Activated T-helper 1 cell treated with anti-CD3 and anti-CD28 coated beads, Interleukin-2, amount 50 U/mL, for 16 hours (primary cell): ENCODE measurements at places on chromosomes 7 and 10.

DNA sequence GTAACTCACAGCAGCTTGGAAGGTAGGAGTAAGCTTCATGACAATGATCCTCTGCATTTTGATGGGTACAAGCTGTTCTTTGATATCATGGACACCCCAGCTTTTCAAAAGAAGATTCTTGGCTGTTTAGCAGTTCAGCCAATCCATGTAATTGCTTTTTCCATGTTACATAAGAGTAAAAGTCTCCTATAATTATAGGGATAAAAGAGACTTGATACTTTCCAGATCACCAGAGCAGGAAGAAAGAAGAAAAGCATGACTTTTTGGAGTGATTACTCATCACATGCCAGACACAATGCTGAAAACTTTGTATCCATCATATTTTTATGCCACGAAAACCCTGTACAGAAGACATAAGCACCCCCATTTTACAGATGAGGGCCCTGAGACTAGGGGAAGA, 1049.7 kb downstream of the NRG3 start:
- DNase-seq = no peak

GRCh38 chr7:142563470-142563869, 185.8 kb upstream of the PRSS1 start:
- DNase-seq = no peak

- DNase-seq = no peak
Measured at GRCh38 chr10:11882646-11883375, 59.7 kb downstream of the PROSER2 start.

DNA sequence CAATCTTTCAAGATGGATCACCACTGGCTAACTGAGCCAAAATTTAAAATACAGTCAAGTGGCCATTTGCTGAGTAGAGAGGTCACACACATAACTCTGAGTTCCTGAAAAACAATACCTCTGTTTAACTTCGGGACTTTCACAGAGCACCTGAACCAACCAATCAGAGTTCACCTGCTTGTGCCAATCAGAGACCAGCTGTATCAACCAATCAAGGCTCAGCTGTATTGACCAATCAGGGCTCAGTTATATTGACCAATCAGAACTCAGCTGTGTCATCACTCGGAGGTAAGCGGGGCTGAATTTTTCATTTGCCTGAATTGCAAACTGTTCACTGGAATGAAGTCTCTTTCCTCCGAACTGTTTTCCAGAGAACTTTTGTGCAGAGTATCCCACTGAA, 10.0 kb upstream of the CPXM2 start:
- DNase-seq = no peak

GRCh38 chr10:104128214-104128613, 6.2 kb downstream of the SFR1 start:
- no peak for DNase-seq
